ENCODE measurements at places on chromosomes 5 and 9.

- no peak for DNase-seq
These were observed 2.5 kb upstream of the ISL1 start for GRCh38 chr5:51380603-51381207.

DNA sequence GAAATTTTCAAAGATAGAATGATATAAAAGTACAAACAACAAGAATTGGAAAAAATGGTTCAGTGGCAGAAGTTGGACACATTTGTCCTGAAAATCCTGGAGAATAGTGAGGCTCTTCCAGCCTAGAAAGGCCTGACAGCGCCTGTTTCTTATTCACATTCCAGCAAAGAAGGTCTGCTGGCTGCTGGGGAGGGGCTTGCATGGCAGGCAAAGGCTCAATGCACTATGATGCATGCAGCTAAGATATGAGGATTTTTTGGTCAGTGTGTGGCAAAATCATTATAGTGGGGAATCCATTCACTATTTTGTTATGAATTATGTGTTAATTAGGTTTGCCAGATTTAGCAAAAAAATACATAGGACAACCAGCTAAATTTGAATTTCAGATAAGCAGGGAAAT lies 243.9 kb upstream of the SLC30A5 start:
- no peak for DNase-seq

- DNase-seq = no peak
These were observed 9.4 kb downstream of the RXRA start for GRCh38 chr9:134335486-134336220.

DNA sequence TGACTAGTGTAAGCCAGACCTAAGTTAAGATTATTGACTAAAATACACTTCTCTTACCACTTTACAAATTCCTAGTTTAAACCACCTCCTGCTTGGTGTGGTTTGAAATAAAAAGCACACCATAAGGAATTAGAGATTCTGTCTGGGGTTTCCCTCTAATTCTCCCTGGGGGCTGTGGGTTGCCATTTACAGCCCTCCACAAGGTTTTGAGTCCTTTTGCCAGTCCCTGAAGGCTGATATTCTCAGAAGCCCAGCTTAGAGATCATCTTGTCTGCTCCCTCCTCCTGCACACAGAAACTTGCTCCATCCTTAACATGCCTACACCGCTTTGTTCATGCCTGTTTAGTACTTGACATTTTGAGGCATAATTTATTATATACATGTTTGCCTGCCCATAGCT lies 7.2 kb upstream of the LMNB1 start:
- no peak for DNase-seq

- no peak for DNase-seq
These were observed 296.9 kb downstream of the ADGRV1 start for GRCh38 chr5:90855296-90856010.

All from NCI-H1436 (cell line).